ENCODE measurements at places on chromosomes 11 and 22.

DNA sequence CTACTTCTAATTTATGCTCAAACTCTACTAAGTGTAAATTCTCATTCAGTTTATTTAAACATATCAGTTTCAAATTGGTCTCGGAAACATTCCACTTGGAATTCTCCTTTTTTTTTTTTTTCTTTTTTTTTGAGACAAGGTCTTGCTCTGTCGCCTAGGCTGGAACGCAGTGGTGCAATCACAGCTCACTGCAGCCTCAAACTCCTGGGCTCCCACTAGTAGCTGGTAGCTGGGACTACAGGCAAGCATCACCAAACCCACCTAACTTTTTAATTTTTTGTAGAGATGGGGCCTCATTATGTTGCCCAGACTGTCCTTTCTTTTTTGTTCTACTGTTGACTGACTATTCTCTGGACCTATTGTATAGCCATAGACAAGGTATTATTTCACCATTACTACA is 33.3 kb upstream of the CCDC81 start:
- no peak for DNase-seq

DNA sequence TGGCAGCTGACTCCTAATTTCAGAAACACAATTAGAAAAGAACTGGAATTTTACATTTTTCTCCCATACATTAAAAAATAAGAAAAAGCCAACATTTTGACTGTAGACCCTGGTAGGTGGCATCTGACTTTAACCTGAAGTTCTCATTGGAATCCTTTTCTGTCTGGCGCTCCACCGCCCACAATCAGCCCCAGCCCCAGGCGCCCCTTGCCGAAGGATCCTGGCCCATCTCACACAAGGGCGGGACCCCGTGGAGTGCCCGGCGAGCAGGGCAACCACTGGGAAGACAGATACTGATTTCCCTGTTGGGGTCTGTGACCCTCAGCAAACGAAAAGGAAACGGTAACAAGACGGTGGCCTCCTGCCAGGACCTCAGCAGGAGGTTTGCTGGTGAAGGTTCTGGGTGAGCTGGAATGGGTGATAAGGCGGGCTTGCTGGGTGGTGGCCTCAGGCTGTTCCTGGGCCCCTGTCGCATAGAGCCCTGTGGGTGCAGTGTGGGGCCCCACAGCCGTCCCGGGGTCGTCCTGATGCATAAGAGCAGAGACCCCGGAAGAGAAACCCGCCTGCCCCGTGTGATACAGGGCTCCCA is 15.7 kb downstream of the TSPO start:
- DNase-seq: no peak

GRCh38 chr11:35812828-35813227 is 131.0 kb upstream of the LDLRAD3 start:
- no peak for DNase-seq

GRCh38 chr11:5303626-5304025 is 1.9 kb upstream of the OR51B4 start:
- no peak for DNase-seq

DNA sequence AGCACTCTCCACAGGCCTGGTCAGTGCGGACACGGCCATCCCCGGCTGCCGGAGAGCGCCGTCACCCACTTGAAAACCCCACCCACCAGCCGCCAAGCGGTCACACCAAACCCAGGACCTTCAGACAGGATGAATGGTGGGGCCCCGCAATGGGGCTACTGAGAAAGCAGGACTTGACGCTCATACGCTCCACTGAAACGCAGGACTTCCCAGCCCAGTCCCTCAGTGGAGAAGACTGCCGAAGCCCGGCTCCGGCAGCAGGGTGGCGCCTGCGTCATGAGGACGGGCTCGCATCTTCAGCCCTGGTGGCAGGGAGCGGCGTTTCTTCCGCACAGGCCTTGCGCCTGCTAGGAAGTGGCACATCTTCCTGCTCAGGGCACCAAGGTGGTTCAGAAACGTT is 15.3 kb upstream of the PHLDA2 start:
- DNase-seq: no peak

DNA sequence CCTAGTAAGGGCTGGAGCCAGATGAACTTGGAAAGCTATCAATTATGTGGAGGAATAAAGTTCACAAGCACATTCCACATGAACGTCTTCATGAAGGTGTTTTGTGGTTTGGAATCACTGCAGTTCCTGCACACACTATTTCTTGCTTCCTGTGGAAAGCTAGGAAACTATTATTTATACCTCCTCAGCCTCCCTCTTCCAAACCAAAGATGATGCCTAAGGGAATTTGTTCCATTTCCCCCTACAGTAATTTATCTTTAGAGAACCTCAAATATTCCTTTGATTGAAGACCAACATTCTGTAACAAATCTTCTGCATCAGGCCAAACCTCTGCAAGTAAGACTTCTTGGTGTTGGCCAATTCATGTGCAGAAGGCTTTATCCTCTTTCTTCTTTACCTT is 115.8 kb upstream of the ARHGAP20 start:
- no peak for DNase-seq

GRCh38 chr11:90124371-90124770 is 10.1 kb upstream of the NAALAD2 start:
- DNase-seq: no peak

Data from globus pallidus (tissue), 1 donor.